ENCODE measurements at places on chromosomes 7 and 10.

- DNase-seq, result no peak
Measured at GRCh38 chr7:30304177-30304884, 19.9 kb downstream of the ZNRF2 start.

DNA sequence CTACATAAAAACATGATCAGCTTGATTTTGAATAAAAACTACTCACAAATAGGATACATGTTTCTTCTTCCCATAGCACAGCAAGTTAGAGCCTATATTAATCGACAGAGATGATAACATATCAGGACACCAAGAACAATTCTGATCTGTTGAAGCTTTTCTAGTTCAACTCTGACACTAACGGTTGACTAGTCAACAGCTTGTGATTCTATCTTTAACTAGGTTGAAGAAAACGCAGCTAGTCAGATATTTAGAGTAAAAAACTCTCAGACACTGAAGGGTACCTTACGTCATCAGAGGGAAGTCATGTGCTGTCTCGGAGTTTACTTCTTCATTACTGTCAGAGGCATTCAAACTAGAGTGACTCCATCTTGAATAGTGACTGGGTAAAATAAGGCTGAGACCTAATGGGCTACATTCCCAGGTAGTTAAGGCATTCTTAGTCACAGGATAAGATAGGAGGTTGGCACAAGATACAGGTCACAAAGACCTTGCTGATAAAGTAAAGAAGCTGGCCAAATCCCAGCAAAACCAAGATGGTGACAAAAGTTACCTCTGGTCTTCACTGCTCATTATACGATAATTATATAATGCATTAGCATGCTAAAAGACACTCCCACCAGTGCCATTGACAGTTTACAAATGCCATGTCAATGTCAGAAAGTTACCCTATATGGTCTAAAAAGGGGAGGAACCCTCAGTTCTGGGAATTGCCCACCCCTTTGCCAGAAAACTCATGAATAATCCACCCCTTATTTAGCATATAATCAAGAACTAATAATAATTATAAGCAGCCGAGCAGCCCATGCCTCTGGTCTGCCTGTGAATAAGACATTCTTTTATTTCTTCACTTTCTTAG, 21.3 kb downstream of the CCDC71L start:
- no peak for DNase-seq

DNA sequence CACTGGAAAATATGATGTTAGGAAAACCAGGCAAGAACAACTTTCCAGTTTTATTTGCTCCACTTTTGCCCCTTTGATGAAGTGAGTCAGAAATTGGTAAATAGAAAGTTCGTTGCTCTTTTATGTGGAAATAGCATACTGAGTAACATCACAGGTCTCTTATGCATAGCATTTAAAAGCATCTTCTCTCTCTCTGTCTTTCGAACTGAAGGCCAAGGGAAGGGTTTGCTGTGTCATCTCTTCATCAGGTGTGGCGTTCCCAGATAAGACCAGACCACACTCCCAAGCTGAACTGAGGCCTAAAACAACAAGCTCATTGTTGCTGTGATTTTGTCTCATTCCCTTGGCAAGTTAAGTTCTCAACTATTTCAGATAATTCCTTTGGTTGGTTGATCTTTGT, 131.8 kb upstream of the GRB10 start:
- no peak for DNase-seq

- no peak for DNase-seq
Measured at GRCh38 chr7:151552352-151553028, 32.8 kb upstream of the RHEB start.

DNA sequence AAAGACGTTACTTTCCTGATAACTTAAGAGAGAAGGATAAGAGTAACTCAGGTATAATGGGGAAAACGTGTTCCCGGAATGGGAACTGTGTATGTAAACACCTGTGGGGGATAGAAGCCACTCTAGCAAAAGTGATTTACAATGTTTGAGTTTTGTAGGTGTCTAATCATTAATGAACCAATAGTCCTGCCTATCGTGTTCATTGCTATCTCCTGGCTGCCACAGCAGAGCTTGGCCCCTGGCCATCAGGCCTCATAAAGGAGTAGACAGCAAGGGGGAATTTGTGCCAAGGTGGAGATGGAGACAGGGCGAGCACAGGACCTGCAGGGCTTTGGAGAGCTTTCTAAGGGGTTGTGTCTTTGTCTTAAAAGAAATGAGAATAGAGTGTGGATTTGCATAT, 102.1 kb downstream of the GAD2 start:
- DNase-seq, result no peak

- peak; percentile 1 for DNase-seq
Measured at GRCh38 chr7:1858435-1859265, 188.6 kb downstream of the ELFN1 start.

DNA sequence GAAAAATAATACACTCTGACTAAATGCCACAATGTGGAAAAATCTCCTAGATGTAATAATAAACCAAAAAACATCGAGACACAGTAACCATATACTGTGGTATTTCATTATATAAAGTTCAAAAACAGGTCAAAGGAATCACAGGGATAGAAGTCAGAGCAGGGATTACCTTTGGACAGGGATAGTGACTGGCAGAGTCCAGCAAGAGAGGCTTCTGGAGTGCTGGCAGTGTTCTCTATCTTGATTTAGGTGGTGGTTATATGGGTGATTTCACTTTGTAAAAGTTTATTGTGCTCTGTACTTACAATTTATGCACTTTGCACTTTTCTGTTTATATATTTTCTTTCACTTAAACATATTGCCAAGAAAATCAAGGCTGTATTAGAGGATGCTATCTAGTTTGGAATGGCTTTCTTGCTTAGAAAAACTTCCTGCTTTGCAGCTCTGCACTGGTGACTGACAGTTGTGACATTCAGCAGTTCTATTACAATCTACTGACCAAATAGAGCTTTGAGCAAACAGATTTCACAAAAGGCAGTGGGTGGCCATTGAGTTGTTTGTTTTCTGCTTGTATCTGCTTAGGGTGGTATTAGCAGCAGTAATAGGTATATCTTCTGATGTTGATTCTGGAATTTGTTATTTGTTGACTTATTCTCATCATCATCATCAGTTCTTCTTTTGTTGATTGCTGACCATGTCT, 263.6 kb upstream of the LRGUK start:
- DNase-seq, result no peak

GRCh38 chr10:67612577-67613537, 83.1 kb downstream of the CTNNA3 start:
- DNase-seq, result peak; percentile 73

DNA sequence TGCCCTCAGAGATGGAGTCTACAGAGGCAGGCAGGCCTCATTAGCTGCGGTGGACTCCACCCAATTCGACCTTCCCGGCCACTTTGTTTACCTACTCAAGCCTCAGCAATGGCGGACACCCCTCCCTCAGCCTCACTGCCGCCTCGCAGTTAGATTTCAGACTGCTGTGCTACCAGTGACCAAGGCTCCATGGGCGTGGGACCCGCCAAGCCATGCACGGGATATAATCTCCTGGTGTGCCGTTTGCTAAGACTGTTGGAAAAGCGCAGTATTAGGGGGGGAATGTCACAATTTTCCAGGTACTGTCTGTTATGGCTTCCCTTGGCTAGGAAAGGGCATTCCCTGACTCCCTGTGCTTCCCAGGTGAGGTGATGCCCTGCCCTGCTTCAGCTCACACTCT, 252.3 kb downstream of the ARL4A start:
- DNase-seq, result no peak

DNA sequence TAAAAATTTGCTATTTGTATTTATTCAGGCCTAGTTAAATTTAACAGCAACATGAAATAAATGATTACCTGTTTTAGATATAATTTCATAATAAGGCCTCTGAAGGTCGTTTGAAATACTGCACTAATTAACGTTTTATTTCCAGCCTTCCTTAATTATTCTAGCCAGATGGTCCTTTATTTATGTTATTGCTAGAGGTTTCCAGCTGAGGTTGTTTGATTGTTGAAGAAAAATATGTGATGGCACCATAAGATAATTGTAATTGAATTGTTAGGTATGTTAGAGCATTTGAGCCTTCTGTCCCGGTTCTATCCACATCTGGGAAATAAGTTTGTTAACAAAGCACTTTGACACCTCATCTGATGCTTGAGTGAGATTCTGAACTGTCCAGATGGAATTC, 556.1 kb downstream of the ATRNL1 start:
- no peak for DNase-seq

- no peak for DNase-seq
Measured at GRCh38 chr10:15236340-15236739, 67.8 kb upstream of the NMT2 start.

GRCh38 chr7:105364684-105365083, 24.0 kb downstream of the SRPK2 start:
- no peak for DNase-seq

DNA sequence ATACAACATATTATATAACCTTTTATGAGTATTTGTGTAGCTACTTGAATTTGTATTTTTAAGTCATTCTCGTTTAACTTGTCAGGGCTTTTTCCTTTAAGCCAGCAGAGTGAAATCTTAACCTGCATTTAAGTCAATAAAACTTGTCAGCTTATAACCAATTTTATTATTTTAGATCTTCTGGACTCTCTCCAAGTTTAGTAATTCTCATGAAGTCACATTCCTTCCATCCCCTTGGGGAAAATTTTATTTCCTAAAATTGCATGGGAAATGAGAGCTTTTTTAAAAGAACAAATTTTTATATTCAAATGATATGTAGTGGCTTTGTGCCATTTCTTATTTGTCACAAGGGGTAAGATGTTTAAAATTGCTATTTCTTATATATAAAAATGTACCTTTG, 74.0 kb downstream of the SEPTIN7 start:
- no peak for DNase-seq

GRCh38 chr7:23969443-23969842, 259.4 kb downstream of the STK31 start:
- no peak for DNase-seq

- peak; percentile 77 for DNase-seq
Measured at GRCh38 chr10:104350127-104350635, 3.5 kb upstream of the CFAP58 start.

- no peak for DNase-seq
Measured at GRCh38 chr10:80126876-80127275, 5.7 kb upstream of the PLAC9 start.

- no peak for DNase-seq
Measured at GRCh38 chr10:57952741-57953140, 315.0 kb downstream of the IPMK start.

GRCh38 chr7:1814089-1814811, 144.2 kb downstream of the ELFN1 start:
- no peak for DNase-seq

- DNase-seq, result peak; percentile 45
Measured at GRCh38 chr10:101297901-101298486, 56.0 kb upstream of the BTRC start.

DNA sequence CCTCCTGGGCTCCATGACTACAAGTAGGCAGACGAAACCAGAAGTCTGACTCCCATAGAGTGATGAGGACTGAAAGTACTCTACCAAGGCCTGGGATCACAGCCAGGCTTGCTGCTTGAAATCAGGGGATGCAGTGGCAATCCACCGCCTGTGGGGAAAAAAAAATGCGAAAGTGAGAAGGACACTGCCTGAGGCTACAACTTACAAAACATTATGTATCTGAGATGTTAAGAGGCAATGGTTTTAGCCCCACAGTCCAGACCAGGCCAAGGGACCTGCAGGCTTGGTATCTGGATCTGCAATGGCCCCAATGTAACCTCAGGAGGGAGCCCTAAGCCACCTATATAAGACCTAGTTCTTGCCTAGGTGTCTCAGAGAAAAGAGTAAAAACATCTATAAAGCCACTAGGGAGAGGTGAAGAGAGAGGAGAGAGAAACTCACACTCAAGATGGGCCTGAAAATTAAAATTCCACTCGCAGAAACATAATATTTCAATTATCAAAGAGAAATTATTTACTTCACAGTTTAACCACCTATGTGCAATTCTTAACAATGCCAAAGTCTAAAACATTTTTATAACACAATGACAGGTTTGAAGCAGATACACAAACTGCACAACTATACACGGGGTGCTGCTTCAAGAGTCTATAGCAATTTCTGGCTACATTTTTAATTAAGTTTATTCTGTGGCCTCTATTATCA, 13.9 kb downstream of the DNAJC1 start:
- peak; percentile 20 for DNase-seq

- no peak for DNase-seq
Measured at GRCh38 chr10:31847515-31847914, 81.1 kb downstream of the ARHGAP12 start.

GRCh38 chr10:60283397-60283796, 106.3 kb downstream of the ANK3 start:
- DNase-seq, result no peak

- DNase-seq, result no peak
Measured at GRCh38 chr10:95792211-95792780, 36.3 kb downstream of the ENTPD1 start.

- no peak for DNase-seq
Measured at GRCh38 chr10:75916906-75917305, 485.5 kb downstream of the LRMDA start.

- DNase-seq, result no peak
Measured at GRCh38 chr10:91418416-91418815, 8.3 kb downstream of the HECTD2 start.

DNA sequence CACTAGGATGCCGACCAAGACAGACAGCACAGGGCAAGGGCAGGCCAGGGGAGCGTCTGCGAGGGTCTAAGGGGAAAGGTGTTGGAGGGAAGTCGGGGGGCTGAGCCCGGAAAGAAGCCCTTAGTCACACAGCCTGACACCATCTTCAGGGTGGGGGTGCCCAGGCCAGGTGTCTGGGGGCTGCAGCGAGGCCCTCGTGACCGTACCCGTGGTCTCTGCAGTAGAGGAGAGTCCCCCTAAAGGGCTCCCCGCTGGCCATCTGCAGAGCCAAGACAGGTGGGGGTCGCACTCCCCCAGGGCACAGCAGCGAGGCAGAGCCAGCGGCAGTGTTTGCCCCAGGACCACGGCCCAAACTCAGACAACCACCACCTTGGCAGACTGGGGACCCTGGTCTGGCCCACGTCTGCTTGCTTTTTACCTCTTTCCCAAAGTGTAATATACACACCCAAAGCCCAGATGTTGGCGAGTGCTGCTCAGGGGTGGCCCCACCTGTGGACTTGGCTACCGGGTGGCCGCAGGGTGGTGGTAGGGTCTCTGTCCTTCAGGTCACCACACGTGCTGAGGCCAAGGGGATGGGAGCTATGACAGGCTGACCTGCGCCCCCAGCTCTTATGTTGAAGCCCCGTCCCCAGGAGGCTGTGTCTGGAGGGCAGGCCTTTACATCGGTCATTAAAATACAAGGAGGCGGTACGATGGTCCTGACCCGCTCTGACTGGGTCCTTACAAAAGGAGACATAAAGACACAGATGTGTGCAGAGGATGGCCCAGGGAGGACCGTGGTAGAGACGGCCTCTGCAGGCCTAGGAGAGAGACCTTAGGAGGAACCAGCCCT, 107.4 kb downstream of the DNAJB6 start:
- DNase-seq, result no peak

All from naive thymus-derived CD8-positive, alpha-beta T cell (primary cell).